ENCODE measurements at places on chromosomes 1 and 21.

- no peak for DNase-seq
Measured at GRCh38 chr1:118940957-118941356, 47.2 kb downstream of the TBX15 start.

DNA sequence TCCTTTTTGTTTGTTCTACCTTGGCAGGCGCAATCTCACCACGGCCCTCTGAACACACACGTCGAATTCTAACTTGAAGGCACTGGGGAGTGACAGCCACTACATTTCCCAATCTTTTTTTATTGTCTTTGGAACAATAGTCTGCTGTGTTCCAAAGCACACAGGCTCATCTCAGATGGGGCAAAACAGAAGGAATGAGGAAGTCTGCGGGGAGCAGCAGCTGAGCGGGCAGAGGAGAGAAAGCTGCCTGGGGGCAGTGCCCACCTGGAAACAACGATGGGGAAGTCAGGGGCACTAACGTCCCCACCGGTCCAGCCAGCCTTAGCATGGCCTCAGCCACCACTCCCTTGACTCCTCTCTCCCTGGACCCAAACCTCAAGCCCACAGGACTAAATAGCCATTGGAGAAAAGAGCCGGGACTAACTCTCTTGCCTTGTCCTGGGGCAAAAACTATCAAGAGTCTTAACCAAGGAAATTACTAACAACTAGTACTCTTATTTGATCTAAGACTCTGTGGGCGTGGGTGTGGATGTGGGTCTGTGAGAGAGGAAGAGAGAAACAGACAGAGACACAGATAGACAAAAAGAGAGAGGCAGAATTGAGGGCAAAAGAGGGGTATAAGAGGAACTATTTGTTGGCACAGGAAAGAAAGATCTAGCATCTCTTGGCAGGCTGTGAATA, 34.2 kb downstream of the SYF2 start:
- DNase-seq, result no peak

- no peak for DNase-seq
Measured at GRCh38 chr1:37865348-37866120, 6.1 kb upstream of the MTF1 start.

DNA sequence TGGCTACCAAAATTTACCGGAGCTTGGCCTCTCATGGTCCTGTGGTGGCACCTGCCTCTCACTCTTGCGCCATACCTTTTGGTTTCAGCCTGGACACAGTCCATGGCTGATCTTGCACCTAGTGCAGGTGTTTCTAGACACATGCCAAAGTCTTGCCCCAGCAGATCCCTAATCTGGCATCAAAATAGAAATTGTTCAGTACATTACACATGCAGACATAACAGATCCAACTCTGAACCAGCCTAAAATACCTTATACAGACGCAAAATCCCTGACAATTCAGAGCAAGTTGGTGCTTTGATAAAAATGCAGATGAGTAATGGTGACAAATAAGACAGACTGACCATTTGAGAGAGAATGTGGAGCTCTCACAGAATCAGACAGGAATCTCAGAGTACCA, 44.1 kb downstream of the NGF start:
- DNase-seq, result no peak

DNA sequence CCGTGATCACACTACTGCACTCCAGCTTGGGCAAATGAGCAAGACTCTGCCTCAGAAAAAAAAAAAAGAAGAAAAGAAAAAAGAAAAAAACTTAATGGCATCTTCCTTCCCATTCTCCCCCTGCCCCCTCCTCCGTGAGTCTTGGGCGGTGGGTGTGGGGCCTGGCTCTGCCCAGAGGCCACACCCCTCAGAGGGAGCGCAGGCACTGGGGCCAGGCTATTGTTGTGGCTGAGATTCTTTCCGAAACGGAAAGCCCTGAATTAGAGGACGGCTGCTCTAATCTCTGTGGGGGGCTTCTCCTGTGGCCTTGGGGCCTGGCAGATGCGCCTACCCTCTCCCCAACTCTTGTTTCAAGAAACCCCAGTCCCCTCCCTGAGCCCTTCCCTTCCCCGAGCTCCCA, 4.1 kb upstream of the FAM110D start:
- DNase-seq, result no peak

GRCh38 chr1:227072991-227073390, 132.9 kb downstream of the COQ8A start:
- DNase-seq, result no peak

GRCh38 chr1:209425959-209426358, 157.6 kb upstream of the CAMK1G start:
- no peak for DNase-seq

DNA sequence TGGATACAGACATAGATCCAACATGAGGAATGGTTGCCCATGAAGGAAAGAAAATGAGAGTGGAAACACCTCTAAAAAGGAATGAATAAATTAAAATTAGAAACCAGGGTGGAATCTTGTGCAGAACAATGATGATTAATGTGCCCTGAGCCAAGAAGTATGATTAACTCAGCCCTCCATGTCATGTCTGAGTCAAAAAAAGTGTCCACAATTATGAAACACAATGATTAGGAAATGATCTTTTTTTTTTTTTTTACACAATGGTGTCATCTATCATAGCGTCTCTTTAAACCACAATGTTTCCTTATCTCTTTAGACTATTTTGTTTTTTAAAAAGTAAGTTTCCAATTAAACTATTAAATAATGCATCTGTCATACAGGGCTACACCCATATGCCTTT, 78.9 kb upstream of the RAB4A start:
- DNase-seq, result no peak

- peak; percentile 73 for DNase-seq
Measured at GRCh38 chr1:36369061-36369861, 16.5 kb downstream of the STK40 start.

- no peak for DNase-seq
Measured at GRCh38 chr1:232905331-232906034, 44.9 kb upstream of the NTPCR start.

DNA sequence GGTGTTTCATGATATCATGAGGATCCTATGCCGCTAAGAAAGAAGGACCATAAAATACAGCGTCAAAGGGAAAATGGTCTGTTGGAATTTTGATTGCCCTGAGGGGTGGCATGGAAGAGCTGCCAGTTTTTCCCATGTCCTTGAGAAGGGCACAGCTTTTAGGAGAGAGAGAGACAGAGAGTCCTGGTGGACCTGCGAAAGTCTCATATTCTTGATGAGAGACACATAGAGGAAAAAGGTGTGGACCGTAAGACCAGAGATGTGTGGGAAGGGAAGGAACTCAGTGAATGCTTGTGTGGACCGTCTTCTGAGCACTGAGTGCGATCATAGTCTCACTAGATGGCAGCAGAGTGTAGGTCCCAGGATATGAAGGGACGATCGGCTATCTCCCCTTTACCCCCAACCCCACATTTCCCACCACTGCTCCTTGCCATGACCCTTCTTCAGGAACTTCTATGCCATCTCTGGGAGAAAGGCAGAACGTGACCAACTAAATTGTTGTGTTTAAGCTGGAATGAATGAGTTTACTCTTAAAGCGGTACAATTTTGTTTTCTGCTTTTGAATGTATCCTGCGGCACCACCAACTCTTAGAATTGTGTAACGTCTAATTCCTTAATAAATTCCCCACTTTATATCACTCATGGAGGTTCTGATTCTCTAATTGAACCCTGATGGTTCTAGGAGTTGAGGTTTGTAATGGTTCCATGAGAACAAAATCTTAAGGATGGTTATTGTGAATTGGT, 117.7 kb downstream of the CTH start:
- no peak for DNase-seq

GRCh38 chr1:53959664-53960250, 13.6 kb downstream of the LRRC42 start:
- DNase-seq, result no peak

- no peak for DNase-seq
Measured at GRCh38 chr1:36728051-36728450, 245.3 kb upstream of the CSF3R start.

DNA sequence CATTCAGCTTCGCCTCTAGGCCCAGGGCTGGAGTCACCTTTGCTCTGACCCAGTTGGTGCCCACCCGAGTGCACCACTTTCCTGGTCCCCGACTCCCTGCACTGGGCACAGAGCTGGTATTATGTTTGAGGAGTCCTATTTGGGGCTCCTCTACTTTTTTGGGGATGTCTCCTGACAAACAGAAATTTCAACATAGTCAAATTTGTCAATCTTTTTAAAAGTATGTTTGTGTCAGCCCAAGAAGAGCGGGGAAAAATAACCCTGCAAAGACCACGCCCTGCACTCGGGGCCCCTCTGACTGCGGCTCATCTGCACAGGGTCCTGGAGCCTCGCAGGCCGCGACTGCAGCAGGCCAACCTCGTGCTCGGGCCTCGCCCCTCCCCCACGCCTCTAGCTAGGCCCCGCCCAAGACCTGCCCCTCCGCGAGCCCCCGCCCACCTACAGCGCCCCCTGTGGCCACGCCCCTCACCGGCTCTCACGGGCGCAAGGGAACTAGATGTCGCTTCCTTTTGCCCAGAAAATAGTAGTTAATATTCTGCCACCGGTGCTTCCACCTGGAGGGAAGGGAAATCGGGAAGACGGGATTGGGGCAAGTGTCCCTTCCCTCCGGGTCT, 11.4 kb downstream of the FAM229A start:
- no peak for DNase-seq

- DNase-seq, result no peak
Measured at GRCh38 chr1:228342627-228343190, 63.9 kb downstream of the TRIM11 start.

Measured in activated T-helper 2 cell treated with anti-CD3 and anti-CD28 coated beads, Interferon-gamma antibody, Interleukin-2, Interleukin-4, amounts not matched to agents 10 μg/mL and 5 μg/mL and 100 μg/mL, durations not matched to agents 14 hours and 24 hours and 36 hours (primary cell).